Occipital lobe (tissue), 3 donors: ENCODE measurements at places on chromosomes 2 and 18.

GRCh38 chr18:39667905-39668304, 2102.3 kb upstream of the CELF4 start:
- no peak for DNase-seq

GRCh38 chr2:108133457-108133856, 106.3 kb upstream of the SULT1C3 start:
- DNase-seq: no peak

DNA sequence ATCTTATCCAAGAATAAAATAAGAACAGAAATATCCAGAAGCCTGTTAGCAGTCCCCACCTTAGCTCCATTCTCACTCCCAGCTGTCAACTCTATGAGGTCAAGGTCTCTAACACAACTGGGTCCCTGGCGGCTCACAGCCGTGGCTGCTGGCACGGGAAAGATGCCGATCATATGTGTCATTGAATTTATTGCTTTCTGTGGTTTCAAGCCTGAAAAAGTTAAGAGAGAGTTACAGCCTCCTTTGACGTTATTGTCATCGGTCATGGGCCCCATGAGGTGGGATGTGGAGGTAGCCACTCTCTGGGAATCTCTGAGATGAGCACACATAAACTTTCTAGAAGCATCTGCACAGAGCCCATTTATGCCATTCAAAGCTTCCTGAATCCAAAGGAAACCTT, 28.7 kb upstream of the CABLES1 start:
- no peak for DNase-seq

- DNase-seq: no peak
Measured at GRCh38 chr2:205366336-205367060, 315.8 kb upstream of the NRP2 start.

GRCh38 chr18:31436825-31437224, 10.7 kb upstream of the DSG3 start:
- no peak for DNase-seq
